ENCODE measurements at places on chromosomes 3 and 15.

DNA sequence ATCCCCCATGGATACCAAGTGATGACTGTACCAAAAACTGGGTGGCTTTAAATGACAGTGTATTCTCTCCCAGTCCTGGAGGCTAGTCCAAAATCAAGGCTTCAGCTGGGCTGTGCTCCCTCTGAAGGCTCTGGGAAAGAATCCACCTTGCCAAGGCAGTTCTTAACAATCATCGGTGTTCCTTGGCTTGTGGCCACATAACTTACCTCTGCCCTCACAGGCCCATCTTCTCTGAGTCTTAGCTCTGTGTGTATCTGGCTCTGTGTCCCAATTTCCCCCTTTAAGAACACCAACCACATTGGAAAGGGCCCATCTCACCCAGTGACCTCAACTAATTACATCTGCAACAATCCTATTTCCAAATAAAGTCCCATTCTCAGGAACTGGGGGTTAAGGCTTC lies 503.0 kb upstream of the PROK2 start:
- no peak for DNase-seq

GRCh38 chr15:42736178-42736792 lies 643 bp downstream of the CDAN1 start:
- DNase-seq: no peak

DNA sequence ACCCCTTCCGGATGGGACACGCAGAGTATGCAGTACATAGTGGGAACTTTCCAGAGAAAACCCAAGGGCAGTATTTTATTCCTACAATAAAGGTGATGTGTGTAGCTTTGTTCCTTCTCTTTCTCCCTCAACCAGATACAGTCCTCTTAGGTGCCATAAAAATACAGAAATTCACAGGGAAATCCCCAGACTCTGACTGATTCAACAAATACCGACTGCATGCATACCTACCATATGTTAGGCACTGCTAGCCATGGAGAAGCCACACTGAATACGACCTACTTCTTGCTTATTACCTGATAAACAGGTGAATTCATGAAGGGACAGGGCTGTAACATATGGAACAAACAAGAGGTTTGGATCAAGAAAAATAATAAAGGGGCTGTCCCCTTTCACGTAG lies 228.5 kb downstream of the FOXP1 start:
- DNase-seq: no peak

- DNase-seq: peak; percentile 63
These were observed at the start of gene YEATS2 for GRCh38 chr3:183697610-183698317. YEATS2 (plus strand) TSS chr3:183697797; CDS start chr3:183715163, 17,366 bp downstream.

GRCh38 chr3:15215996-15216395 lies 9.9 kb downstream of the CAPN7 start:
- no peak for DNase-seq

GRCh38 chr3:184373422-184373821 lies 4.6 kb downstream of the THPO start:
- no peak for DNase-seq

DNA sequence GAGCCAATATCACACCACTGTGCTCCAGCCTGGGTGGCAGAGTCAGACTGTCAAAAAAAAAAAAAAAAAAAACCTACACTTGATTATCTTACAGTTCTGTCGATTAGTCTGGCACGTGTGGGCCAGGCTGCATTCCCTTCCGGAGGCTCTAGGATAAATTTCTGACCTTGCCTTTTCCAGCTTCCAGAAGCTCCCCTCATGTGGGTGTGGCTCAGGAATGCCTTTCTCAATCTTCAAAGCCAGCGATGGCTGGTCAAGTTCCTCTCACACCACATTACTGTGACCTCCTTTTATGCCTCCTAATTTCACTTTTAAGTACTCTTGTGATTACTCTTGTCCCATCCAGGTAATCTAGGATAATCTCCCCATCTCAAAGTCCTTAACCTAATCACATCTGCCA lies 58.2 kb upstream of the DUT start:
- no peak for DNase-seq

- no peak for DNase-seq
These were observed 17.0 kb upstream of the PCSK6 start for GRCh38 chr15:101506491-101506890.

DNA sequence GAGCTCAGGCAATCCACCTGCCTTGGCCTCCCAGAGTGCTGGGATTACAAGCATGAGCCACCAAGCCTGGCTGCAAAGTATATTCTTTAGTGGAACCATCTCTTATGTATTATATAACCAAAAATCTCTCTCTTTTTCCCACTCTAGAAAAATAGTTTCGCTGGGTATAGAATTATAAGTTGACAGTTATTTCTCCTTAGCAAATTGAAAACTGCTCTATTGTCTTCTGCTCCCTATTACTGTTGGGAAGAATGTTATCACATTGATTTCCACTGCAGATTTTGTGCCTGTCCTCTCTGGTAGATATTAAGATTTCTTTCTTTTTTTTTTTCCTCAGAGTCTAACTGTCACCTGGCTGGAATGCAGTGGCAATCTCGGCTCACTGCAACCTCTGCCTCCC lies 10.2 kb upstream of the DHX30 start:
- no peak for DNase-seq

- no peak for DNase-seq
These were observed 1235.5 kb downstream of the ROBO2 start for GRCh38 chr3:78275420-78275852.

GRCh38 chr3:81728766-81729544 lies 32.5 kb downstream of the GBE1 start:
- DNase-seq: no peak

DNA sequence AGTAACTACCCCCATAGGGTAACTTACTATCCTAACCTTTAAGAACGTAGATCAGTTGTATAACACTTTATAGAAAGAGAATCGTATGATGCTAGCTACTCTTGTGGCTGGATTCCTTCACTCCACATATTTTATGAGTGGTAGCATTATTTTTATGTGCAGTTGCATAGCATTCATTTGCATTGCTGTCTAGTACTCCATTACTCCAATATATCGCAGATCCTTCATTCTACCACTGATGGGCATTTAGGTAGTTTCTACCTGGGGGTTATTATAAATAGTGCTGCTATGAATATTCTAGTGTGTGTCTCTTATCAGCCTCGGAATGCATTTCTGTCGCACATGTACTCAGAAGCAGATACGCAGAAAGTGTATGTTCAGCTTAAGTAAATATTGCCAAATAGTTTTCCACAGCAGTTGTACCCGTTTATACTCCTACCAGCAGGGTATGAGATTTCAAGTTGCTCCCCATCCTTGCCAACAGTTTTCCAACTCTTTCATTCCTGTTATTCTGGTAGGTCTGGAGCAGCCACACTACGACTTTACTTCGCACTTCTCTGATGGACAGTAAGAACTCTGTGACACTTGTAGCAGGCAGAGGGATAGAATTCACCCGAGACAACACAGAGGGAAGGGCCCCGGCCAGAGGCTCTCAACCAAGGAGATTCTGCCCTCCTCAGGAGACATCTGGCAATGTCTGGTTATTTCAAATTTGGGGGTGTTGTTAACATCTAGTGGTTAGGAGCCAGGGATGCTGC lies 9.8 kb upstream of the VGLL4 start:
- DNase-seq: no peak

GRCh38 chr3:112633191-112633590 lies 7.8 kb downstream of the CCDC80 start:
- no peak for DNase-seq

- peak; percentile 0 for DNase-seq
These were observed 56.6 kb upstream of the KLF13 start for GRCh38 chr15:31269816-31270575.

- DNase-seq: no peak
These were observed 341.7 kb upstream of the PROK2 start for GRCh38 chr3:72126441-72127223.

- no peak for DNase-seq
These were observed 32.1 kb downstream of the SLC22A14 start for GRCh38 chr3:38314112-38314763.

GRCh38 chr15:25532269-25533140 lies 93.7 kb upstream of the UBE3A start:
- DNase-seq: no peak

All from activated T-cell treated with anti-CD3 and anti-CD28 coated beads, Interleukin-2, amount 50 U/mL, for 4 hours (primary cell).